ENCODE measurements at places on chromosomes 16 and 17.

DNA sequence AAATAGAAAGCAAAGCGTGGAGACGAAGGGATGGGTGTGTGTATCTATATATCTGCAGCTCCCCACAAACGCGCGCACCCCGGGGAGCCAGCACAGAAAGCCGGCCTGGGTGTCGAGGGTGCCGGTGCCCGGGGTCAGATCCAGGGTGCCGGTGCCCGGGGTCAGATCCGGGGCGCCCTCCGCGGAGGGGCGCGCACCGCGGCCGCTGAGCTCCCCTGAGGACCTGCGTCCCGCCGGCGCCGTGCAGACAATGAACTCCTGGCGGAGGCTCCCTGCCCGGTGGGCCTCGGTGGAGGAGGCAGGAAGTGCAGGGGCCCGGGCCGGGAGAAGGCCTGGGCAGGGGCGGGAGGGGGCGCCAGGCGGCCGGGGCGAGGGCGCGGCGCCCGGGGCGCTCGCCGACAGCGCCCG is 1.1 kb downstream of the ZNF423 start:
- no peak for DNase-seq

DNA sequence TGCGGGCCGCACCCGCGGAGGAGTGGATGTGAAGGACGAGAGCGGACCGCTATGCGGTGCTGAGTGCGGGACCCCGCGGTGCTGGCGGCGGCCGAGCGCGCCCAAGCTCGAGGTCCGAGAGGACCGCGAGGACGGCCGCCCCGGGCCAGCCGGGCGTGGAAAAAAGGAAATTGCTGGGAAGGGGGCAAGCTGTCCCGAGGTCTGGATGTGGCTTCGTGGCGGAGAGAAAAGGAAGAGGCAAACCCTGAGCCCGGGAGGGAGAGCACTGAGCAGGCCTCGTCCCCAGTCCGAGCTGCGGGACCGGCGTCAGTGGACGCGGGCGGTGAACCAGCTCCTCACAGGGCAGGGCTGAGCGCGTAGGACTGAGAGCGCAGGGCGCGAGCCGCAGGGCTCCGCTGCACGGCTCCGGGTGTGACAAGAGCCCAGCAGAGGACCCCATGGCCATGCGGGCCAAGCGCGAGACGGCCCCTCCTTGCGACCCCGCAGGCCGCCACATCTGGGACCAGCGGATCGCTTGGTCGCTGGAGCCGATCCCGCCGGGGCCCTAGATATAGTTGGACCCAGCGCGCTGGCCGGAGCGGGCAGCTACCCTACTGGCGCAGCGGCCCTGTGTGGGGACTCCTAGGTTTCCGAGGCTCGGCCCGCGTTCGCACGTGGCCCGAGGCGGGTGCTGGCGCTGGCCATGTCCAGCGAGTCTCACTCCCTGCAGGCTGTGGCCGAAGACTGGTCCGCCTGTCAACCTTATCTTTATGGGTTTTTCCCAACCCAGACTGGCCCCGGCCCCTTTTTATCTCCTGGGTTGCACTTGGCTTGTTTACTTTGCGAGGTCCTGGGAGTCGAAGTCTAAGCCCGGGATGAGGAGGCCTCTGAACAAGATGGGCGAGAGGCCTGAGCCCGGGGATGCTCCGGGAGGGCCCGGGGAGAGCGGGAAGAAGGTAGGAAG is 2.4 kb downstream of the TBX4 start:
- DNase-seq, result no peak

DNA sequence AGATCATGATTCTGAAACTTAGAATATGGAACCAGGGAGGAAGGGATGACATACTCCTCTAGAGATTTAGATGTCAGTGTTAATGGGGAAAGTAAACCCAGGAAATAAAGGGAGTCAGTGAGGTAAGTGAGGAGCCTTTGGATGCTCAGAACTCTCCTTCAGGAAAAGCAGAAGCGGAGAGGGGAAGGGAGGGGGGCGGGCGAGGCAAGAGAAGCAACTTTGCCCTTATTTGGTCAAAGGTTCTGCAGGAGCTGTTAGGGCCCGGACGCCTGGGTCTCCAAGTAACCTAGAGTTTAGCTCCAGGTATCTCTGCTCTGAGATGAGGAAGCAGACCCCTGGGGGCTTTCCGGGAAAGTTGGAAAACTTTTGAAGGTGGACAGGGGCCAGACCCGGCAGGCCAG is 1.3 kb downstream of the PFN1 start:
- DNase-seq, result peak; percentile 27

DNA sequence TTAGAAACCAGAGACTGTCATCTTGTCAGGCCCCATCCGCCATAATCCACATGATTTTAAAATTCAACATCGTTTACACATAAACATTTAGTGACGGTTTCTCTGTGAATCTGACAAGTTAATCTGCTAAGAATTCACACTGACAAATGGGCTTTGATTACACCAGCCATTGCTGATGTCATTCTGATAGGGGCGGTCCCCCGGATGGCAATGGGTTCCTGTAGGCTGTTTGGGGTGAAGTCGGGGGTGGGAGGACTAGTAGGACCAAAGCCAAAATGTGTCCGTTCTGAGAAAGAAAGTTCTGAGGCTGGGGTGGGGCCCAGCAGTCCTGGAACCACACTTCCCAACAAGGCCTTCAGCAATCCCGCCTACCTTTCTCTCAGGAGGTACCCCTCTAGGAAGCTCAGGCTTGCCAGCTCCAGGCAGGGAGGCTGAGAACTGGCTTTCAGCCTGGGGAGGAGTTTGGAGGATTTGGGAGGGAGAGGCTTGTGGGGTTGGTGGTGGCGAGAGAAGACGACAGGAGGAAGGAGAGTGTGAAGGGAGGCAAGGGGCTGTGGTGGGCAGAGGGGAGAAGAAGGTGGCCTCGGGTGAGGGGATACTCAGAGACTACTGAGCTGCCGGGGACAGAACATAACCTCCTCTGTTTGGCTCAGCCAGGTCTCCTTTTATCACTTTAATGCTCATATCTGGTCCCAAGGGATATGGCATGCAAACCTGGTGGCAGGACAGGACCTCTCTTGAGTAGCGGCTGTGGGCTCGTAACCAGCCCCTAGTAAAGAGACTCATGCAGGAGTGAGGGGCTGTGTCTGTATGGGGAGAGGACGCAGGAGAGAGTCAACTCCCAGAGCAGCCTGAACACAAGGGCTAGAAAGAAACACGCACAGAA is 8.6 kb downstream of the HIC1 start:
- no peak for DNase-seq

DNA sequence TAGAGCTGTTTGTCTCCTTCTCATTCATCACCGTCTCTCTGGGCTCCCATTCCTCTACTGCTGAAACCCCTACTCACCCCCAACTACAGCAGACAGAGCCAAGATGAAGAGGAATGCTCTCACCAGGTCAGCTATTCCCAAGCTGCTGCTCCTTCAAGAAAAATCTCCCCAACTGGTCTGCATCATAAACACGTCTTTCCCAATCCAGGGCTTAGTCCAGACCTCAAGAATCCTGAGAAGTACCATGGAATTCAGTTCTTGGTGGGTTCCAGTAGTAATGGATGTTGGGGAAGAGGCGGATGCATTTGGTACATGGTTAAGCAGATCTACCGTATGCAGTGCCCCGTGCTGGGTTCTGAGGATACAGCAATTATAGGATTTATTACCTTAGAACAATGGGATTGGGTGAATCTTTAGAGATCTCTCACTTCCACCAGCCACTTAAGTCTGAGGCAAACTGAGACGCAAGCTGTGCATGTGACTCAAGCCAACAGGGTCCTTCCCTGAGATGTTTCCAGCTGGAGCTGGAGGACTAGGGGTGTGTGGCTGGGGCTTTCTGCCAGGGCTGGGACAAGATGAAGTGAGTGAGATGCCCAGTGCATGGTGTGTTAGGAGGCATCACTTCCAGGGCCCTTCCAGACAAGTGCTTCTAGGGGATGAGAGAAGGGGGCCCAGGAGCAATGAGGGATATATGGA is 232.7 kb upstream of the CDH5 start:
- no peak for DNase-seq

GRCh38 chr17:53629188-53629587 is 193.5 kb upstream of the KIF2B start:
- no peak for DNase-seq

DNA sequence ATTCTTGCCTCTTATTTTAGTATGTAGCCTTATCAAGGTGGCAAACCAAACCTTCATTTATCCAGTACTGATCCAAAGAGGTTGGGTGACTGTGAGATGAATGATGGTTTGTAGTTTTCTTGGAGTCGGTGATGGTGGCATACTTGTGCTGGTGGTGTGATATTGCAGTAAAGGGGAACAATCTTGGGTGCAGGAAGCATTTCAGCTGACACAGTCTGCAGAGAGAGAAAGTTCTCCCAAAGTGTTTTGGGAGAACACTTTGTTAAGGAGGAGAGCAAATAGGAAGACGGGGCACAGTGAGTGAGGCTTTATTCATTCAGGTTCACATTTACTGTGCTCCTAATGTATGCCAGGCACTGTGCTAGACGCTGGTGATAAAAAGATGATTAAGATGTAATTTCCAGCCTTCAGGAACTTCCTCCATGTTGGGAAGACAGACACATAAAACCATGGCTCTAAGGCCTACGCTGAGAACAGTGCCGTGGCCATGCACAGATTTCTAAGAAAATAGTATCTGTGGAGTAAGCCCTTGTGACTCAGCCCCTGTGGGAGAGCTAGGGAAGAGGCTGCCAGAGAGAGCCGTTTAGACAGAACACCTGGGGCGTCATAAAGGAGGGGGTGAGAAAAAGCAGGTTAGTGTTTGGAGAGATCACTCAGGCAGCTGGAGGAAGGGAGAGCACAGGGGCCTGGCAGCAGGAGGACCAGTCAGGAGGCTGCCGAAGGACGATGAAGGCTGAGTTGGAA is 13.8 kb downstream of the HEATR3 start:
- no peak for DNase-seq

- DNase-seq, result no peak
These were observed 456.6 kb upstream of the DYNLRB2 start for GRCh38 chr16:80084163-80084562.

DNA sequence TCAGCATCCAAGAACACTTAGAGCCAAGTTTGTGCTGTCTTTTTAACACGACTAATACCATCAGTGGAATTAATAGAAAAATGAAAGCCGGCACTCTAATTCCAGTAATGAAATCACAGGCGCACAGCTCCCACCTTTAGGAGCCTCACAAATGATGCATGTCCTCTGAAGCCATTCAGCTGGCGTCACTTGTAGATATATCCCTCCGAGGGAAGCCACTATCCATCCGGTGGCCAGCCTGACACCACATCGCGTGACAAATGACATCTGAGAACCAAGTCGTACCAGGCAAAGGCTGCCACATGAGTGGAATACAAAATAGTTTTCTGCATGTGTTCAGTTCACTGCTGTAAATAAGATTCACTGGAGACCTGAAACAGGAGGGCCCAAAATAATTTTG is 205.6 kb downstream of the GRIN2A start:
- DNase-seq, result no peak

- no peak for DNase-seq
These were observed 41.6 kb downstream of the PIMREG start for GRCh38 chr17:6485646-6486412.

GRCh38 chr17:55452139-55452790 is 30.6 kb upstream of the MMD start:
- peak; percentile 42 for DNase-seq

GRCh38 chr16:78237841-78238240 is 138.4 kb downstream of the WWOX start:
- no peak for DNase-seq

GRCh38 chr17:31843070-31843745 is 15.8 kb downstream of the COPRS start:
- DNase-seq, result no peak

- no peak for DNase-seq
These were observed 81.3 kb upstream of the PLCG2 start for GRCh38 chr16:81697616-81698309.

- no peak for DNase-seq
These were observed 19.8 kb downstream of the CYB561 start for GRCh38 chr17:63426041-63426916.

- no peak for DNase-seq
These were observed 44.8 kb upstream of the NOG start for GRCh38 chr17:56548661-56549060.

DNA sequence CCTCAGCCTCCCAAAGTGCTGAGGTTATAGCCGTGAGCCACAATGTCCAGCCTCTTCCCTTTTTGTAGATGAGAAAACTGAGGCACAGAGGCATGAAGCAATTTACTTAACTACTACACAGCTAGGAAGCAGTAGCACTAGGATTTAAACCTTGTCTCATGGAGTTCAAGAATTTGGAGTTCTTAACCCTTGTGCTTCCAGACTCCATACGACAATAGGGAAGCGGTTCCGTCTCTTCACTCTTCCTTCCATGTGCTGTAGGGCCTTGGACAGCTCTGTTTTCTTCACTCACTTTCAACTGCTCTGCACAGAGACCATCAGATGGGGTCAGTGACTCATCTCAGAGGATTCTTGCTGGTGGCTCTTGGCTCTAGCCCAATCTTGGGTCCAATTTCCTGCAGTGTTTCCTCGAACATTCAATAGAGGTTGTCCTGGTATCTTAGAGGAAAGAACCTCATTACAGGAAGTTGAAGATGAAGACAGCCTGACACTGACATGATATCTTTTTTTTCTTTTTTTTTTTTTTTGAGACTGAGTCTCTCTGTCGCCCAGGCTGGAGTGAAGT is 19.3 kb downstream of the ITGAL start:
- DNase-seq, result peak; percentile 44

DNA sequence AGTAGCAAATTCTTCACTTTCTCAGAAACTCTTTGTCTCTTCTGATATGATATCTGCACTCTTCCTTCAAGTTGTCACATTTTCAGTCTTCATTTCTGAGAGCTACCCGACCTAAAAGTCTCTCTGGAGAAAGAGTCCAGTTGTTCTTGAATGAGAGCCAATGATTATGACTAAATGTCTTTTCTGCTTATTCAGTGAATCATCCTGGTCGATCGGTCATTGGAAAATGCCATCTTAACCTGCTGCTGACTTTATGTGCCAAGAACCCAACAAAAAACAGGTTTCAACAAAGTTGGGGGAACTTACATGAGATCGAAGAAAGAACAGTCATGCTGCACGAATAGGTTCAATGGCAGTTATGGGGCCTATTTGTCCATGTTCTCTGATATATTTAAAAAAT is 15.9 kb downstream of the SOX9 start:
- DNase-seq, result no peak

GRCh38 chr17:57955183-57955931 is at the start of gene CUEDC1:
CUEDC1 (minus strand) TSS chr17:57955412; CDS start chr17:57885564, 69,848 bp downstream.
- peak; percentile 60 for DNase-seq

DNA sequence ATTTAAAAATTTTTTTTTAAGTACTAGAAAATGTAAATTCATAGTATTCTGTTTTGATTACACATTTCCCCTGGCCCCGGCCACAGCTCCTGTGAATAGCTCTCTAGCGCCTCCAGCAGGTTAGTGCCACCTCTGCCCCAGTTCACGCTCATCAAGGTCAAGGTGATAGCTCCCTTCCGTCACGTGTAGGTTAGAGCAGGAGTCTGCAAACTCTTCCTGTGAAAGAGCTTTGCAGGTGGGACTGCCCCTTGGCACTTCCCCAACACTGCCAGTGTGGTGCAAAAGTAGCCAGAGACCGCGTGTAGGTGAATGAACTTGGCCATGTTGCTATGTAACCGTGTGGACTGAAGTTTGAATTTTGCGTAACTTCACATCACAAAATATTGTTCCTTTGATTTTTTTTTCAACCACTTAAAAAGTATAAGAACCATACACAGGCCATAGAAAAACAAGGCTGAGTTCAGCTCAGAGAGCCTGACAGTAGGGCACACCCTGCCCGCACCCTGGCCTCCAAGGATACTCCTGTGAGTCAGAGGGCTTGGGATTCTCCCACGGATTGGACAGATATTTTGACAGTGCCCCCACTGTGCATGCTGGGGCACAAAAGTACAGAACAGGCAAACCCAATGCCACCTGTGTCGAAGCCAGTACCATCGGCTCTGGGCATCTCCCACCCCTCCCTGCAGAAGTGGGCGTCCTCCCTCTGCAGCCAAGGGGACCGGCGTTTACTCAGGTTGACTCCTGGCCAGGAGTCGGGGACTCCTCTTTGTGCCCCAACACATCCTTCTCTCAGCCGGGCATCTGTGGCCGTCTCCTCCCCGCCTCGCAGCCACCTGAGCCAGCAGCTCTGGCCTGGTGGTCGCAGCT is 92.0 kb upstream of the CHMP6 start:
- DNase-seq, result peak; percentile 26

All from inflammatory macrophage (primary cell).